ENCODE measurements at places on chromosomes 1 and 21.

- no peak for DNase-seq
These were observed 609.8 kb upstream of the NCAM2 start for GRCh38 chr21:20388400-20388799.

GRCh38 chr1:82486969-82487368, 686.2 kb downstream of the ADGRL2 start:
- no peak for DNase-seq

GRCh38 chr21:31647650-31648049, 11.8 kb upstream of the SOD1 start:
- no peak for DNase-seq

DNA sequence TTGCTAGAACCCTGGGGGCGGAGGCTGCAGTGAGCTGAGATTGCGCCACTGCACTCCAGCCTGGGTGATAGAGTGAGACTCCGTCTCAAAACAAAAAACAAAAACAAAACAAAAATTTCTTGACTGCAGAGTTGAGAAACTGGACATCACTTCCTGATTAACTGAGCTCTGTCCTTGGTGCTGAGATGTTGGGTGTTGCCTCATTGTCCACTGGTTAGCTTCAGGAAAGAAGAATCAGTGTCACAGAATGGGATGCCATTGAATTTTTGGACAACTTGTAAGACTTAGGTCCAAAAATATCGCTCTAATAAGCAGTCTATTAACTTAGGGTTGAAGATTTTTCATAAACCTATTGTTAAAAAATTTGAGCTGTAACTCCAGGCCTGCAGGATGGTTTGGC, 23.8 kb upstream of the KCNA10 start:
- DNase-seq = no peak

- no peak for DNase-seq
These were observed 74.6 kb upstream of the IPO9 start for GRCh38 chr1:201754353-201754752.

GRCh38 chr1:67733681-67734322, 48.8 kb downstream of the GADD45A start:
- DNase-seq = no peak

DNA sequence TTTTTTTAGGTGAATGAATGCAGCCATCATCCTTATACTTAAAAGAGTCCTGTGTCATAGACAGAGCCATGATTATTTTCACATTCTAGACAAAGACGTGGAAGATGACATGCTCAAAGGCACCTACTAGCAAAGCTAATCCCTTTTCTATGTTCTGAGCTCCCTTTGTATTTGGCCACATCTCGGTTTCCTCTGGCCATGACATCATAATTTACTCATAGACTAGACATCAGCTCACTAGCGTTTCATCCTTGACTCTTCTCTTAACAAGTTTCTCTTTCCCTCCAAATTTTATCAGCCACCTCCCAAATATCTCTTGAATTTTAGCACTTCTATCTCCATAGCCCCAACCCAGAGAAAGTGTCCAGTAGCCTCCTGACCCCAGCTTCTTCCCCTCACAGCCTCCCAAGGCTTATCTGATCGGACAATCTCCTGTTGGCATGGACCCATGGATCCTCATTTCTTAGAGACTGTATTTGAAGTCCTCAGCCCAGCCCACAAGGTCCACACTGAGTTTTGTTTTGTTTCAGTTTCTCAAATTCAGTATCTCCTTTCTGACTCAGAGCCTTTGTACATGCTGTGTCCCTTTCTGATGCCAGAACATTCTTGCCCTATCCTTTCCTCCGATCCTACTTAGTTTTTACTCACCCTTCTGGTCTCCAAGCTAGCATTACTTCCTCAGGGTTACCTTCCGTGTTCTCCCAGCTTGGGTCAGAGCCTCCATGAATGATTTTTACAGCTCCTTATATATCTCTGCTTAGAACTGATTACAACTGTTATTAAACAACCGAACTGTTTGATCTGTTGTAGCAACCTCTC, 33.0 kb upstream of the EPS8L3 start:
- DNase-seq = no peak

DNA sequence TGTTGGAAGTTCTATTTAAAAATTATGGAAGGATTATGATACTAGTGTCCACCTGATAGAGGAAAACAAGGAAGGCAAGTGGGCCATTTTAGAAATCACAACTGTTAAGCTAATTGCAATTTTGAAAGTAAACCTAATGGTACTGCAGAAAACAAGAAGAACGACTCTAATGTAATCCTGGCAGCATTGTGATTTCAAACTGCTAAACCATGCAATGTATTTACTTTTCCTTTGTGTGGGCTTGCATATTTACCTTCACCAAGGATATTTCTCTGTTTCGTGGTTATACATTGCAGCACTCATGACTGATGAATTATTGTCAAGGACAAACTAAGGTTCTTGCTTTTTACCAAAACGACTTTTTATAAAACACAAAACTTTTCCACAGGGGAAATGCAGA, 88.1 kb downstream of the TM2D1 start:
- DNase-seq = no peak

DNA sequence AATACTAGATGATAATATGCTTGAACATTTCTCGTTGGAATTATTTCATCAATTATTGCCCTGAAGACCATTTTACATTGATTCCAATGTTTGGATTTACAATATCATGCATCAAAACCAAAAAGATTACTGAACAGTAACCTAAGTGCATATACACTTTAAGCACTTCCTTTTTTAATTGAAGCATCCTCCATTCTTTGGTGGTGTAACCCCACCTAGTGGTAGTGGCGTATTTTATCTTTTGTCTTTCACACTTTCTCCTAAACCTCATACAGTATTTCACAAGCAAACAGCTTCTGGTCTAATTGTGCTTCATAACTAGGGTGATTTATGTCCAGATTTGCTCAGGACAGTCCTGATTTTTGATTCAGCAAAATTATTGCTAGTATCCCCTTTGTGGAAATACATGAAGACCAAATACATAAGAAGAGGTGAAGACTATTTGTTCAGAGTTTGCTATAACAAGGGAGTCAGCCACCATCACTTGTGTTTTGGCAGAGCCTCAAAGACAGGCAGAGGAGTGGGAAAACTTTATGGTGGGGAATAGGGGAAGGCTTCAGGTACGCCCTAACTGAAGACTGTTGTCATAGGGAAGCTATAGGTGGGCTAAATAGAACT, 3.4 kb upstream of the NVL start:
- DNase-seq = no peak

GRCh38 chr1:67405473-67406245, 24.5 kb downstream of the SERBP1 start:
- no peak for DNase-seq

DNA sequence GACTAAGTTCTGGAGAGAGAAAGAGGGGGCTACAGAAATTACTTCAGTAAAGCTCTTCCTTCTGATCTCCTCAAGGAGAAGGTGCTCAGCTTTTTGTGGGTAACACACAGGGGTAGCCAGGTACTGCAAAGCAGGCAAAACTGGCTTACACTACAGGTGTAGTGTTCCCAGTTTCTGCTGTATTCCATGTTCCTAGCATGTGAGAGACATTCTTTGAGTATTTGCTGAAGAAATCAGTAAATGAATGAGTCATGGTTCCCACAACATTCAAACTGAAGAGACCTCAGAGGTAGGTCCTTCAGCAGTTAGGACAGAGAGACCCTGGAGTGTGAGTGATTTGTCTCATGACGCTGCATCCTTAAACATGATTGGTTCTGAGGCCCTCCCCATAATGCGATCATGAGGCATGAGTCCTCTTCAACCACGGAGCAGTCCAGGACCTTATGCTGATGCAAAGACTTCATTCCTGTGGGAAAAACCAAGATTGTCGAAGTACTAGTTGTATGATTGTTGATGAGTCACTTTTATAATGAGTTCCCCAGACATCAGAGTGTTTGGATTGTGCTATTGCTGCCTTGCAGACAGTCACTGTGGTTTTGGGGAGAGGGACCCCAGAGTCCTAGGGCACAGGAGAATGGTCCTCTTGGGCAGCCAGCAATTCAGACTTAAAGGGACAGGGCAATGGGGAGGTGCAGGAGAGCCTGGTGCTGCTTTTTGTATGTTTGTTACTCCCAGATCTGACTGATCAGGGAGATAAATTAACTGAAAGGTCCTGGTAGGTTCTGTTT, 2.7 kb upstream of the OR10J4 start:
- DNase-seq = no peak

Measured in activated naive CD4-positive, alpha-beta T cell treated with Interleukin-2 at 50 U/mL for 16 hours (primary cell).